GM23338 (cell line): ENCODE measurements at places on chromosomes 4 and X. TPM values are rescaled to one million over a fixed set of nuclear protein-coding genes. Genes with fewer than 3 reads are reported as not detected.

Gene PABPC1L2B
- 0.27 and 0.87 TPM in 2 replicates for polyA plus RNA-seq

Gene CXCL6
- polyA plus RNA-seq = 11.8 and 14.7 TPM in 2 replicates

Gene SNCA
- 26.3 and 31.1 TPM in 2 replicates for polyA plus RNA-seq

Gene STBD1
- 1.5 and 2.0 TPM in 2 replicates for polyA plus RNA-seq

Gene NSG1
- 16.5 and 17.4 TPM in 2 replicates for polyA plus RNA-seq

Gene PDK3
- polyA plus RNA-seq = 32.6 and 35.7 TPM in 2 replicates

Gene MAGEA1
- polyA plus RNA-seq = not detected in 2 replicates

Gene ADAM29
- polyA plus RNA-seq = not detected in 2 replicates

Gene EREG
- not detected in 2 replicates for polyA plus RNA-seq

Gene AKAP14
- 3.3 and 5.7 TPM in 2 replicates for polyA plus RNA-seq

Gene TMEM31
- 0.60 and 0.85 TPM in 2 replicates for polyA plus RNA-seq

Gene NMU
- polyA plus RNA-seq = 96.3 and 102 TPM in 2 replicates

Gene YIPF6
- polyA plus RNA-seq = 26.1 and 40.5 TPM in 2 replicates

Gene VCX3A
- 0.40 and 0.54 TPM in 2 replicates for polyA plus RNA-seq

Gene GPR119
- polyA plus RNA-seq = not detected in 2 replicates

Gene KIAA1210
- polyA plus RNA-seq = not detected in 2 replicates

Gene CT45A3
- not detected in 2 replicates for polyA plus RNA-seq

Gene C1QTNF7
- not detected in 2 replicates for polyA plus RNA-seq

Gene TCEAL7
- polyA plus RNA-seq = 17.2 and 20.2 TPM in 2 replicates

Gene SPANXD
- polyA plus RNA-seq = not detected in 2 replicates

Gene SAGE1
- not detected in 2 replicates for polyA plus RNA-seq

Gene ASMT
- polyA plus RNA-seq = 0.53 and 1.0 TPM in 2 replicates

Gene XKRX
- 0.16 and 0.19 TPM in 2 replicates for polyA plus RNA-seq

Gene AFAP1
- 5.4 and 6.5 TPM in 2 replicates for polyA plus RNA-seq

Gene PAGE1
- not detected in 2 replicates for polyA plus RNA-seq

Gene CHST7
- polyA plus RNA-seq = 7.6 and 8.7 TPM in 2 replicates

Gene EPHA5
- polyA plus RNA-seq = 0.05 and 0.07 TPM in 2 replicates

Gene HTN3
- not detected in 2 replicates for polyA plus RNA-seq

Gene KIT
- polyA plus RNA-seq = 8.7 and 9.0 TPM in 2 replicates

Gene SYTL4
- 0.85 TPM in 1 of 2 replicates, not detected in the other for polyA plus RNA-seq

Gene CHRDL1
- 3.6 and 3.7 TPM in 2 replicates for polyA plus RNA-seq

Gene PAK3
- polyA plus RNA-seq = 4.4 and 5.4 TPM in 2 replicates

Gene MAGEA9B
- not detected in 2 replicates for polyA plus RNA-seq

Gene VBP1
- 65.7 and 84.4 TPM in 2 replicates for polyA plus RNA-seq

Gene LPAR4
- polyA plus RNA-seq = 13.0 and 14.1 TPM in 2 replicates

Gene CYP2U1
- 3.2 and 4.1 TPM in 2 replicates for polyA plus RNA-seq

Gene XAGE5
- not detected in 2 replicates for polyA plus RNA-seq

Gene C4orf51
- 0.71 TPM in 1 of 2 replicates, not detected in the other for polyA plus RNA-seq

Gene TBC1D9
- 0.03 and 0.19 TPM in 2 replicates for polyA plus RNA-seq

Gene TLL1
- 0.18 and 0.56 TPM in 2 replicates for polyA plus RNA-seq

Gene LRIT3
- polyA plus RNA-seq = not detected in 2 replicates

Gene DOCK11
- polyA plus RNA-seq = 5.4 and 6.0 TPM in 2 replicates

Gene SHOX
- 0.14 TPM in 1 of 2 replicates, not detected in the other for polyA plus RNA-seq

Gene FAM50A
- polyA plus RNA-seq = 77.6 and 91.3 TPM in 2 replicates

Gene MAGEB10
- not detected in 2 replicates for polyA plus RNA-seq

Gene MAGIX
- polyA plus RNA-seq = 0.66 and 1.6 TPM in 2 replicates

Gene JCHAIN
- 0.23 and 0.52 TPM in 2 replicates for polyA plus RNA-seq

Gene MAGEA2
- polyA plus RNA-seq = 0.83 and 1.5 TPM in 2 replicates

Gene ADH1A
- polyA plus RNA-seq = not detected in 2 replicates

Gene CITED1
- 1.1 and 2.0 TPM in 2 replicates for polyA plus RNA-seq

Gene FLNA
- 579 and 629 TPM in 2 replicates for polyA plus RNA-seq

Gene SMARCA1
- polyA plus RNA-seq = 24.4 and 30.1 TPM in 2 replicates

Gene SLC30A9
- 51.9 and 67.3 TPM in 2 replicates for polyA plus RNA-seq

Gene TLR7
- not detected in 2 replicates for polyA plus RNA-seq

Gene PITX2
- 0.99 and 1.0 TPM in 2 replicates for polyA plus RNA-seq

Gene L1CAM
- 7.4 and 7.8 TPM in 2 replicates for polyA plus RNA-seq

Gene CENPVL3
- polyA plus RNA-seq = 4.4 and 5.1 TPM in 2 replicates

Gene CYBB
- 0.06 TPM in 1 of 2 replicates, not detected in the other for polyA plus RNA-seq

Gene NAA10
- polyA plus RNA-seq = 140 and 145 TPM in 2 replicates
